Stimulated activated CD8-positive, alpha-beta memory T cell treated with anti-CD3 and anti-CD28 coated beads, Interleukin-15, amount 100 ng/mL, for 24 hours (primary cell): ENCODE measurements at places on chromosomes 13 and 19.
A peak's percentile ranks its signal among the peaks of the same experiment; 100 is the strongest.

DNA sequence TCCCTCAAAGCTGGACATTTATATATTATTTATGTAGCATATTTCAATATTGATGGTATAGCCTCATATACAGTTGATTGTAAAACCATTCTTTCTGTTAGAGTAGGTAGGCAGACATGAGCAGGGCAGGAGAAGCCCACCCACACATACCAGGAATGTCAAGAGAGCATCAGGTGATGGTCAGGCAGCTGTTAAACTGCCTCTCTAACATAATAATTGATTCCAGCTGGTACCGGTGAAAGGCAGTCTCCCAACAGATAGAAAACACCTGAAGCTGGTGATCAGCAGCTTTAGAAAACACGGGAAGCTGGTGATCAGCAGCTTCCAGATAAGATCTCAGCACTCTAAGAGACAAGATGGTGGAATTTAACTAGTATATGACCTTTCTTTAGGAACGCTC is 132.9 kb downstream of the SLITRK6 start:
- DNase-seq, result no peak

GRCh38 chr19:1244693-1245451 is 3.3 kb downstream of the ATP5F1D start:
- DNase-seq, result no peak

DNA sequence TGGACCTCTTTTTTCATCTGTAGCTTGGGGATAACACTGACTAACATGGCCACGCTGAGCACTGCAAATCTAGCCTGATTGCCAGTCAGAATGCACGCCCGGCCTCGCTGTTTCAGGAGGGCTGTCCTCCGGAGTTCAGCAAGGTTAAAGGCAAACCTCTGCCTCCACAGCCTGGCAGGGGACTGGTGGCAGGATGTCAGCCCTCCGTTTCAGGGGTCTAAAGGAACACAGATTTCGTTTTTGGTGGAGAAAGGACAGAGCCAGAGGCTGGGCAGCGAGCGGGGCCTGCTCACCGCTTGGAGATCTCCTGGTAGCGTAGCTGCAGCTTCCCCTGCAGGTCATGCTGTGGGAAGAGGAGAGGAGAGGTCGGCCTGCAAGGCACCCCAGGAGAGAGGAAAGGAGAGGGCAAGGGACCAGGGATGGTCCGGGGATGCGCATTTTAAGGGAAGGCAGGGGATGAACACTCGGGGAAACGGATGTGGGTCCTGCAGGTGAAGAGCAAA is 560 bp downstream of the NDUFA7 start:
- no peak for DNase-seq

DNA sequence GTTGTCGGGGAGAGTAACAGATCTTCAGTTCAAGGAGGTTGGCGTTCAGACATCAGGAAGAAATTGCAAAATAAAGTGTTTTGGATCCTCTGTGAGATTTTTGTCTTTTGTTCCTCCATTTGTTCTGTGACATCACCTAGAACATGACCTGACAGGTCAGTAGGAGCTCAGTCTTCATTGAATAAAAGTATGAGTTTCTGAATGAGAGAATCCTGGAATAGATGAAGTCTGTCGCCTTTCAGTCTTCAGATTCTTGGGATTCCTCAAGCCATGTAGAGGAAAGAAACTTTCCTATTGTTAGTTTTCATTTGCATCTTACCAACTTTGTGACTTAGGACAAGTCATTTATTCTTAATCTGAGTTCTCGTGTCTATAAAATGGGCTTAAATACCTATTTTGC is 14.4 kb downstream of the ARHGAP35 start:
- DNase-seq, result no peak

- no peak for DNase-seq
Measured at GRCh38 chr19:37227996-37228395, 10.0 kb downstream of the ZNF383 start.

DNA sequence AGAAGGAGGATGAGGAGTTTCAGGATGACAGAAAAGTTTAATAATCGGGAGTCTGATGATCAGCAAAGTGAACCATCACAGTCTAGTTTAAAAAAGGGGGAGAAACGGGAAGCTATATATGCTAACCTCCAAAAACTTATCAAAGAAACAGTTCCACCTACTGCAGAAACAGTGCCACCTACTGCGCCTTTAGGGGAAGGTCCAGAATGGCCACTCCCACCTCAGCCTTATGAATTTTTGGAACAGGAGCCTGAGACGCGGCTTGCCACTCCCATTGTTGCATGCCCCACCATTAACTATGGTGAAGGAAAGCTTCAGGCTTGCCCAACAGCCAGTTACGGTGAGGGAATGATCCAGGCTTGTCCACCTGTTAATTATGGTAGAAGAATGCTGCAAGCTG is 929.0 kb downstream of the SLITRK6 start:
- no peak for DNase-seq

- DNase-seq, result no peak
Measured at GRCh38 chr13:27966641-27967202, 2.4 kb downstream of the CDX2 start.

DNA sequence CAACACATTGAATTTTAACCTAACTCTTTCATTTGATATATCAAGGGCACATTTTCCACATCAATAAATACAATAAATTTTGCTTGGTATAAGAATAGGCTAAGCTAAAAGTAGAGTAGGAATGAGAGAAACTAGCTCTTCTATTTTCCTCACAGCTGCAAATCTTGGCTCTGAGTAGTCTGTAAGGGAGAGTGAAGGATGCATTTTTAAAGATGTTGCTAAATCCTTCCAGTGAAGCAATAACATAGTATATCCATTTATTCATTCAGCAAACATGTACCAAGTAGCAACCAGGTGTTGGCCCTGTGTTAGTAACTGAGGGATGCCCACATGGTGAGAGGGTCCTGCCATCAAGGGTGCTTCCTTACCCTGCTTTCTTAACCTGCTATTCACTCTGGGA is 799.9 kb downstream of the PCDH9 start:
- DNase-seq, result no peak

GRCh38 chr13:73179650-73180274 is 121.0 kb downstream of the KLF5 start:
- DNase-seq, result no peak

DNA sequence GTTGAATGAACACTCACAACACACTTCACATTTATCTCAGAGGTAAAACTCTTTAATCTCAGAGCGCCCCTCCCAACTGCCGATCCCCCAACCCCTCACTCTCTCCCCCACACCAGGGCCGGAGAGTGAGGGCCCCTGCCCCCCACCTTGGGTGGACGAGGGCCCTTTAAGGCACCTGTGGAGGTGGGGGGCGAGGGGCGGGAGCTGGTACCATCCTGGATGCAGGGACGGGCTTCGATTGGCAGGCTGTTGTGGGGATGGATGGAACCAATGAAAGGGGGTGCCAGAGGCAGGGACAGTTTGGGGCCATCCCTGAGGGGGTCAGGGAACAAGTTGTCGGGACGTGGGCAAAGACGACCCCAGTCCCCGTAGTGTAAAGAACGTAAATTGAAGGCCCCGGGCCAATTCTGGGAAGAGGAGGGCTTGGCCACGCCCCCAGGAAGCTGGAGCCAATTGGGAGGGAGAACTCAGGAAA is 1.7 kb upstream of the PNKP start:
- no peak for DNase-seq

GRCh38 chr13:99516153-99516929 is 15.1 kb downstream of the TM9SF2 start:
- DNase-seq, result no peak

- DNase-seq, result no peak
Measured at GRCh38 chr19:1284979-1285736, 515 bp upstream of the EFNA2 start.

DNA sequence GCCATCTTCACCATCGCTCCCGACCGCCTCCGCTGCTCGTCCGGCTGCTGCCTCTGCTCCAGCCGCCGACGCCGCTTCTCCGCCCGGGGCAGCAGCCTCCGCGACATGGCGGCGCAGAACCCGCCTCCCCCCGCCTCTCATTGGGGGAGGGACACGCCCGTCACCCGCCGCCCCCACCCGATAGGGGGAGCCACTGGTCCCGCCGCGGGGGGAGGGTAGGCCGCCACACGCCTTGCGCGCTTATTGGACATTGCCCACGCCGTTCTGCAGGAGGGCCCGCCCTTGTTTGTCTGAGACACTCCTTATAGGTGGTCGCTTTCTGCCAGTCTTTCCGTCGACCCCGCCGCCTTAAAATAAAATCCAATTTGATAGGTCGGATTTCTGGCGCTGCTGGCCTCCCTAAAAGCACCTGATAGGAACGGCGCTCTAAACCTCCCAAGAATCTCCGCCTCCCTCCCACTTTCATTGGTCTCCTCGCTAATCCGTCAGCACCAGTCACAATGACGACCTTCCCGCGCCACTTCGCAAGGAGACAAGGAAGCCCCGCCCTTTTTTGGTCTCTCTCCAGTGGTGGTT is at the start of gene HNRNPL:
Gene HNRNPL, minus strand, starts transcription at position 127 of the 576 bp plus-strand sequence. Its CDS starts 20 bp downstream, at position 107.
- DNase-seq, result peak; percentile 97

DNA sequence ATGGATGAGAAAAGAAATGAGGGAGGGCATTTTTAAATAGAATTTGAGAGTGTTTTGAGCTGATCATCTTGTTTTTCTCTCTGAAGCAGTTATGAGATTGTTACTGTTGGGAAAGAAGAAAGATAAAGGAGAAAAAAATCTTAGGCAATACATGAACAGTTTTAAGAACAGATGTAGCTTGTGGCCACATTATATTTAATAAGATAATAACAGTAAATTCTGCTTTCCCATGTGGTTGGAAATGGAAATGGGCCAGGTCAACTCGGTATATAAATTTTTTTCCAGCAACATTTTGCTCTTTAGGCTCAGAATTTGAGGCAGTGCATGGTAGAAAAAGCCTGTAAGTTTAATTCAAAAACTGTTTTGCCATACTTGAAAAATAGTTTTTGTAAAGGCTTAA is 118.7 kb downstream of the POSTN start:
- DNase-seq, result no peak

- DNase-seq, result no peak
Measured at GRCh38 chr13:38905081-38905480, 85.5 kb downstream of the STOML3 start.

DNA sequence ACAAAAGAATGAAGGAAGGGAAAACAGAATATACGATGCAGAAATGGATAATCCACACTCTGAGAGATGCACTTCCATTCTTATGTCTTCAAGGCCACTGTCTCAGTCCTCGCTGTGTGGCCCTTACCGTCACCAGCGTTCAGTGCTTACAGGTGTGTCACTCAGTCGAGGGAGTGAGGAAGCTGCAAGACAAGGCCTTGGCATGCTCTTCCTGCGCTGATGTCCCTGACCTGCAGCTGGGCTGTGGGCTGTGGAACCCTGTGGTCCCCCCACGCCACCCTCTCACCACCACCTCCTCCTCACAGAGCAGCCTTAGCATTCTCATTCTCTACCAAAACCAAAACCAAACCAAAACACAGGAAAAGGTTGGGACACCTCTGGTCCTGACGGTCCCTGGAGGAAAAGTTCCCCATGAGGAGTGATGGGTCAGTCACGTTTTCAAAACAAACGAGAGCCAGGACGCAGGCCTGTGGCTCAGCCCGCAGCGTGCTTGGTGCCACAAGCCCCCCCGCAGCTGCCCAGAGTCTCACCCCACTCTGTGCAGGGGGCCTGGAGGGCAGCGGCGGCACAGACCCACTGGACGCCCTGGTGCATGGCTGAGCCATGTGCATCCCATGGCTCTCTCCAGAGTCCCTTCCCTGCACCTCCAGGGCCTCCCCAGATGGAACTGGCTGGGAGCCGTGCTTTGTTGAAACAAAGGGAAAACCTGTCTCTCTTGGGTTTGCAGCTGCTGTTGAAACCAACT is 48.2 kb upstream of the GPR183 start:
- DNase-seq, result no peak

GRCh38 chr13:101298517-101298916 is 117.8 kb downstream of the NALCN start:
- DNase-seq, result no peak

GRCh38 chr13:40031031-40031430 is 375.6 kb downstream of the COG6 start:
- DNase-seq, result no peak

- DNase-seq, result no peak
Measured at GRCh38 chr13:76852986-76853385, 33.2 kb downstream of the KCTD12 start.

- DNase-seq, result no peak
Measured at GRCh38 chr19:14165990-14166830, 29.8 kb upstream of the ASF1B start.

- DNase-seq, result no peak
Measured at GRCh38 chr19:49331616-49332055, 3.6 kb upstream of the CD37 start.

- no peak for DNase-seq
Measured at GRCh38 chr19:4609878-4610511, 29.3 kb upstream of the TNFAIP8L1 start.

DNA sequence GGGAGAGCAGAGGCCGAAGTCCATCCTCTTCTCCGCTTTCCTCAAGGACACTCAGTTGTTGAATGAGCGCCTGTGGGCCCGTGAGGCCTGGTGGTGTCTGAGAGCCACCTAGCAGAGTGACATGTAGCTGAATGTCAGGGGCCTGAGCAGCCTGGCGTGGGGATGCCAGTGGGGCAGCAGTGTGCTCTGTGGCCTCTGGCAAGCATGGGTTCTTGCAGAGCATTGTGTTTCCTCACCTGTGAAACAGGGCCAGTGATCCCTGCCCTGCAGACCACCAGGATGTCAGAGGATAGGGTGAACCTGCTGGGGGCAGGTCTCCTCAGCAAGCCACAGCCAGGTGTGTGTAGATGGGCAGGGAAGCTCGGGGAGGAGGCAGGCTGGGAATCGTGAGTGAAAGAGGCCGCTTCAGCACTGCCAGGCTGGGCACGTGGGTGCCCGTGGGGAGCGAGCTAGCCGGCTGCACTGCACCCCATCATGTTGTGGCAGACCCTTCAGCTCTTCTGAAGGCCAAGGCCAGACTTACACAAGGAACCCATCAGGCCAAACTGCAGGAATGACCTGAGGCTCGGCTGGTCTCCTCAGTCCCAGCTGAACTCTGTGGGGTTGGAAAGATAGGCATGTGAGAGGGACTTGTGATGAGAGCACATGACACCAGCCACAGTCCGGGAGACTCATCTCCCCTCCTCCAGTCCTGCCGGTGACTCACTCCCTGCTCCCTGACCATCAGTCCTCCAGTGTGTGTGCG is 5.0 kb downstream of the PPP1R37 start:
- DNase-seq, result no peak

DNA sequence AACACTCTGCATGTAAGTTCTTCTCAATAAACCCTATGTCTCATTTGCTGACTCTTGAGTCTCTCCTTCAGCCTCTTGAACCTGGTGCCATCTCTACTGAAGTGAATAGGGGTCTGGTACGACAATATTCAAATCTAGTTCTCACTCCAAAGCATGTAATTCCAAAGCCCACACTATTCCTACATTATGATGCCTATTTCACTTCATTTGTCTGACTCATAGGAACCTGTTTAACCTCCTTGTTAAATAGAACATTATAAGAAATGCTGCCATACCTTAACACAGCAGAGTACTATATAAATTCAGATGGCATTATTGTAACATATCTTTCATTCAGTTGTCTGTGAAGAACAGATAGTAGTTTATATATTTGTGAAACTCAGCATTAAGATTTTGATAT is 67.1 kb downstream of the STARD13 start:
- no peak for DNase-seq

GRCh38 chr13:98232456-98232855 is 55.4 kb upstream of the RNF113B start:
- no peak for DNase-seq

- no peak for DNase-seq
Measured at GRCh38 chr13:46086421-46086922, 18.4 kb downstream of the CPB2 start.
